ENCODE measurements at places on chromosomes 3 and 15.

- DNase-seq: no peak
Observed at GRCh38 chr3:126542340-126543241, 16.1 kb downstream of the C3orf22 start.

DNA sequence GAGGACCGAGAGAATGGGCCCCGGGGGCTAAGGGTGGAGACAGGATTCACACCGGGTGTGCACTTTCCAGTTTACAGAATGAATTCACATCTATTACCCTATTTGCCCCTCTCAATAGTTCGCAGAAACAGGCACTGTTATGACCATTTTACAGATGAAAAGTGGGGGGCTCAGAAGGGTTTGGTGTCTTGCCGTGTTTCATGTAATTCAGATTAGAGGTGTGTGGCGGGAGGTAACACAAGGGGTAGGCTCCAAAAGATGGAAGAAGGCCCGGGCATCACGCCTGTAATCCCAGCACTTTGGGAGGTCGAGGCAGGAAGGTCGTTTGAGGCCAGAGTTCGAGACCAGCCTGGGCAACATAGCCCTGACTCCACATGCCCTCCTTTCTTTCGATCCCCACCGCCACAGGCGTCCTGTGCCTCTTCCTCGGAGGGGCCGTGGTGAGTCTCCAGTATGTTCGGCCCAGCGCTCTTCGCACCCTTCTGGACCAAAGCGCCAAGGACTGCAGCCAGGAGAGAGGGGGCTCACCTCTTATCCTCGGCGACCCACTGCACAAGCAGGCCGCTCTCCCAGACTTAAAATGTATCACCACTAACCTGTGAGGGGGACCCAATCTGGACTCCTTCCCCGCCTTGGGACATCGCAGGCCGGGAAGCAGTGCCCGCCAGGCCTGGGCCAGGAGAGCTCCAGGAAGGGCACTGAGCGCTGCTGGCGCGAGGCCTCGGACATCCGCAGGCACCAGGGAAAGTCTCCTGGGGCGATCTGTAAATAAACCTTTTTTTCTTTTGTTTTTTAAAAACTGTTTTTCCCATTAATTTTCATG, 3.4 kb downstream of the DUOXA2 start:
- no peak for DNase-seq

DNA sequence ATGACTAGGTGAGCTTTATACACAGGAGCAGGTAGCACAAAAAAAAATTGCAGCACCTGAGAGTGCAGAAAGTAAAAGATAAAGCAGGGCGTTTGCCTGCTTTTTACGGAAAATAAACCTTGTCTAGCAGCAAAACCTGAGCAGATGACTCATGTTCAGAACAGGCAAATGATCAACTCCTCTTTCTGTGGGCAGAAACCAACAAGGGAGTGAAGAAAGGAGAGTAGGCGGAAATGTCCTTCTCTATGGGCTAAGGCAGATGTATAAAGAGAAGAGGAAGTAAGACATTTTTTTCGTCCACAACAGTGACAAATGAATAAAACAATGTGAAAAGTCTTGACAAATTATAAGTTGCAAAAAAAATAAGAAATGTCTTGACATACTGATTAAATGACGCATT, 24.5 kb upstream of the GMNC start:
- no peak for DNase-seq

GRCh38 chr3:111588527-111588926, 6.6 kb downstream of the ZBED2 start:
- DNase-seq: no peak

DNA sequence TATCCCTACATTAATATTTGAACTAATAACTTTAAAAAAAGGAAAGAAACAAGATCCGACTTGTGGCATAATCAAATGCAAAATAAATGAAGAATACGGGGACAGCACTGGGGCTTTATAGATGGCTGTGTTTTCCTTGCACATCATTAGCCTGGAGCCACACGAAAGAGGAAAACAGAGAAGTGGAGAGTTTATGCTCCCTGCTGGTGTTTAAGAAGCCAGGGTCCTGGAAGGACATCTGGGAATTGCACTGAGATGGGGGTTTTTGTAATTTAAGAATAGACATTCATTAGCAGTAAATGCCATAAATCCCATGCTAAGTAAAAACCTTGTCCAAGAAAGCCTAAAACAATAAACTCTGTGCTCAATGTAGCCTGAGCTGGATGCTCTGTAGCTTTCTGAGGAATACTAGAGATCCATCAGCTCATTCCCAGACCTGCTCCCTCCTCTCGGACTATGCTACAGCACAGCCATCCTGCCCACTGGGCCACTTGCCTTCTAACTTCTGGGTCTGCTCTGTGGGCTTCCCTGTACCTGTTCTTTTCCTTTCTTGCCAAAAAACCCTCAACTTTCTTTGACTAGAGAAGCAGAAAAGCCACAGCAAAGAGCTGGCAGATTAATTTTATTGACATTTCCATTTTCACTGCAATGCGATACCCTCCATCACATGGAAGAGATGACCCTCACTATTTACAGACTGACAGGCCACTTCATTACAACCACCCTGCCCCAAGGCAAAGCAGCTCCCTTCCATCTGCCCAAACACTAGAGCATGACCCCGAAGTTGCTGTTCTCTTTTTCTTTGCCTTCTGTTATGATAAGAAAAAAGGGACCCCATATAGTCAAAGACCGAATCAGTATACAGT, 62.3 kb downstream of the MEIS2 start:
- DNase-seq: peak; percentile 53

DNA sequence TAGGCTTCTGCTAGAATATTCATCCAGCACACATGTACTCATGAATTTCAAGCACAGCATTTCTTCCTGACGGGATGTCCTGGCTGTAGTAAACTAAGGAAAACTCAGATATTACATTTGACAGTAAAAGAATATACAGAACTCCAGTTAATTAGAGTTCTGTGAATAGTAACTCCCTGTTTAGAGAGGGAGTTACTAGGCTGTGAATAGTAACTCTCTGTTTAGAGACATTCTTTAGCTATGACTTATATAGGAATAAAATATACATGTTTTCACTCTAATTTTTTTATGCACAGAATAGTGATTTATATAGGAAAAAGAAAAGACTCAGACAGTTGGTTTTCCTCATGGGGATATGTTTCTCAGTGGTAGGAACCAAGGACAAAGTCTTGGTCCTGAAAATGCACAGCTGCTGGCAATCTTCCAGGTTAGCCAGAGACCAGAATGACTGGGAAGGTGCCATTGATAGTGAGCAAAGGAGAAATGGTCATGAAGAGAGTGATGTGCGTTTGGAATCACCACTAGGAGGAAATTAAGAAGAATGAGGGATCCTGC, 480.7 kb upstream of the THBS1 start:
- DNase-seq: no peak

- no peak for DNase-seq
Observed at GRCh38 chr3:190105876-190106275, 14.8 kb downstream of the P3H2 start.

DNA sequence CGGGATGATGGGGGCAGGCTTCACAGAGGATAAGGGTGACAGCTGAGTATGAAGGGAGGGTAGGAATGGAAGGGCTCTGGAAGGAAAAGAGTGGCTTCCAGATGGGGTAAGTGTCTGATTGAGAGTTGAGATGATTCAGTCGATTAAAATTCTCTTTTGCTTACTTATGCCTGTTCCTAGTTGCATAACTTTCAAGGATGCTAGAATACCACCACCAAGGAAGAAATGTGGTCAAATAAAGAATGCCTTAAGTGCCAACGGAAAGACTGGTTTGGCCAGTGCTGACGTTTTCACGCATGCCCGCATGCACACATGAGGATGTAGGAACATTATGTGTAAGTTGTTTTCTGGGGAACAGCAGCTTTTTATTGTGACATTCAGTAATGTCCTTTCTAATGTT, 263.4 kb upstream of the WNT5A start:
- no peak for DNase-seq

DNA sequence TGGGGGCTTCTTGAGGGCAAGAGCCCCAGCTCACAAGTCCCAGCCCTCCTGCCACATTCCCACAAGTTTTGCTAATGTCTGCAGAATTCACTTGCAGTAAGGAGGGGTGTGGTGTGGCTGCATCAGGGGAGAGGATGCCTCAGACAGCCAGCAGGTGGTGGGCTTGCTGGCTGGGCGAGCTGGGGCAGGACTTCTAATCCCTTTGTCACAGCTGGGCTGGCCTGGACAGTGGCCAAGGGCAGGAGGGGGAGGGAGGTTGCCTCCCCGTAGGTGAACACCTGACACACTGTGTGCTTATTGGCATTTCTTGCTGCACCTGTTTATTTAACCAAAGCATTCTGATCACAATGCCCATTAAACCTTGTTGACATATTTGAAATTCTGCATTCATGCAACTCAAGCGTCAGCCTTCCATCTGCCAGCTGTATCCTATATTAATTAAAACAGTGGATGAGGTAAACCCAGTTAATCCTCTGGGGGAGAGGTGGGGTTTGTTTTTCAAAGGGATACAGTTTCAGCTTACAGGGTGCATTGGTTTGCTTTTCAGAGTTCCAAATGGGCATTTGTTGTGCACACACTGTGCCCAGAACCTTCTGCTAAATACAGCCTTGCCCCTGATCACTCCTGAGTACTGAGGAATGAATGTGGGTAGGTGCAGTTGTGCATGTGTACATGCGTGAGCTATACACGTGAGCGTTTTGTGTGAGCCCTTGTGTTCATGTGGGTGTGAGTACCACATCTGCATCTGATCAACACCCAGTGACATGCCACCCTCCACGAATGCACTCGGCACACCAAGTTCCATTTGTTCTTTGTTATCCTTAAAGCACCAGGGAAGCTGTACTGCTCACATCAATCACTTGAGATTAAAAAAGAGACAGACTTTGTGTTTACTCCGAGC, 268.7 kb downstream of the XXYLT1 start:
- peak; percentile 79 for DNase-seq

GRCh38 chr3:66629150-66629981, 128.5 kb upstream of the LRIG1 start:
- DNase-seq: peak; percentile 51

DNA sequence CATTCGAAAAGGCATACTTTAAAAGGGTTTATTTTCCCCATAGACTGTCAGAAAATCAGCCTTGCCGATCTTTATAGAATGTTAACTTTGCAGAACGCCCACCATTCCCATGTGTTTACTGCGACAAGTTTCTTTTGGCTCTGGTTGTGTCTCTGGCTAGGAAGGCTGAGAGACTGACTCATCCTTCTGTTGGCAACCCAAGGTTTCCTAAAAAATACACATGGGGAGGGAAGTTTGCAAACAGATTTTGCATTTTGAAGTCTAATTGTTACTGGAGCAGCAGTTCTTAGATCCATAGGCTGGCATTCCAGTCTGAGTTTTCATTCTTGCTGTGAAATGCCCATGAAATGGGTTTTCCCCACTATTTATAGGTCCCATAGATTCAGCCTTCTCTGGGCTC, 37.9 kb upstream of the MINAR1 start:
- DNase-seq: no peak

DNA sequence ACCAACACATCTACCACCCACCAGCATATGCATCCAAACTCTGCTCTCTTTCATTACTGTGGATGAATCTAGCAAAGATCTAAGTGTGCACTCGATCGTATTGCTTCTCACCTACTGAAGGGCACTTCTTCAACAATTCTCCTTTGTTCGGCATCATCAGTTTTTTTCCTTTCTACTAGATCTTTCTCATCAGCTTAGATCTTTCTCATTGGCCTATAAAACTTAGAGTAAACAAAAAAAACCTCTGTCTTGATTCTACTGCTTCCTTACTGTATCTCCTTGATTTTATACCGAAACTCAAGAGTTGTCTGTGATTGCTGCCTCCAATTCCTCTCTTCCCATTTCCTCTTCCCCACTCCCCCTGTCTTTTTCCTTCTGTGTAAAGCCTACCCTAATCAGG, 36.1 kb upstream of the TIPARP start:
- no peak for DNase-seq

GRCh38 chr15:63946524-63947065, 99.7 kb downstream of the DAPK2 start:
- no peak for DNase-seq

DNA sequence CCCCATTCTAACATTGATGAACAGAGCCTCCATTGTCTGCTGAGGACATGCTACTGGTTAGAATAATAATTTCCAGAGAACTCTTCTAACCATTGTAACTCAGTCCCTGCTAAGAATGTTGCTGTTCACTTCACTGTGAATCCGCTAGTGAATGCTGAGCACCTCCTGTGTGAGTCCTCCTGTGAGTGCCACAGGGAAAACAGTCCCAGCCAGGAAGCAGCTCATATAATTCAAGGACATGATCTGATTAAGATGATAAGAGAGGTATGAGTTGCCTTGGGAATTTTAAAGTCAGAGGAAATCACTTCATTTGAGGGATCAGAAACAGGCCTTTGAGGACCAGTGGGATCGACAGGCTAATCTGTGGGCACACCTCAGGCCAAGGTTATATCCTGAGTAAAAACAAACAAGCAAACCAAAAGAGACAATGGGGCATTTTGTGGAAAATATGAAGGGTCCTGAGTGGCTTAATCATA, 33.9 kb upstream of the GPR160 start:
- DNase-seq: no peak

DNA sequence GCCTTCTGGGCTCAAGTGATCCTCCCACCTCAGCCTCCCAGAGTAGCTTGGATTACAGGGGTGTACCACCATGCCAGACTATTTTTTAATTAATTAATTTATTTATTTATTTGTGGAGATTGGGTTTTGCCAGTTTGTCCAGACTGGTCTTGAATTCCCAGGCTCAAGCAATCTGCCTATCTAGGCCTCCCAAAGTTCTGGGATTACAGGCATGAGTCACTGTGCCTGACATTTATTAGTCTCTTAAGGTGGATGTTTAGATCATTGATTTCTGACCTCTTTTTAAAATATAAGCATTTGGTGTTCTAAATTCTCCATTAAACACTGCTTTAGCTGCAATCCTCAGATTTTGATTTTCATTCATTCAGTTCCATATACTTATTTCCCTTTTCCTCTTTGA, 15.6 kb downstream of the FBXW12 start:
- no peak for DNase-seq

DNA sequence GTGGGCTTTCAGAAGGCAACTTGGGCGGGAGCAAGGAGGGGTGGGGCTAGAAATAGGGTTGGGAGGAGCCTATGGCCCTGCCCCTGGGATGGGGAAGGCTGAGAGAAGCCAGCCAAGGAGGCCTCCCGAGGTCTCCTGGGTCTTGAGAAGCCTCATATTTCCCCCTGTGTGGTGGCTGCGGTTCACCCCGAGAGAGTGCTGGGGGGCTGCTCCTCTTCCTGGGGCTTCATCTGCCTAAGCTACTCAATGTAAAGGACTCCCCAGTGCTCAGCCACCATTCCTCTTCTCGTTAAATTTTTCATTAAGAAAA, 174.3 kb downstream of the SMAD6 start:
- DNase-seq: no peak
